ENCODE measurements at places on chromosomes 3 and 15.

- DNase-seq, result no peak
Observed at GRCh38 chr15:80878242-80878866, 99.2 kb downstream of the CEMIP start.

DNA sequence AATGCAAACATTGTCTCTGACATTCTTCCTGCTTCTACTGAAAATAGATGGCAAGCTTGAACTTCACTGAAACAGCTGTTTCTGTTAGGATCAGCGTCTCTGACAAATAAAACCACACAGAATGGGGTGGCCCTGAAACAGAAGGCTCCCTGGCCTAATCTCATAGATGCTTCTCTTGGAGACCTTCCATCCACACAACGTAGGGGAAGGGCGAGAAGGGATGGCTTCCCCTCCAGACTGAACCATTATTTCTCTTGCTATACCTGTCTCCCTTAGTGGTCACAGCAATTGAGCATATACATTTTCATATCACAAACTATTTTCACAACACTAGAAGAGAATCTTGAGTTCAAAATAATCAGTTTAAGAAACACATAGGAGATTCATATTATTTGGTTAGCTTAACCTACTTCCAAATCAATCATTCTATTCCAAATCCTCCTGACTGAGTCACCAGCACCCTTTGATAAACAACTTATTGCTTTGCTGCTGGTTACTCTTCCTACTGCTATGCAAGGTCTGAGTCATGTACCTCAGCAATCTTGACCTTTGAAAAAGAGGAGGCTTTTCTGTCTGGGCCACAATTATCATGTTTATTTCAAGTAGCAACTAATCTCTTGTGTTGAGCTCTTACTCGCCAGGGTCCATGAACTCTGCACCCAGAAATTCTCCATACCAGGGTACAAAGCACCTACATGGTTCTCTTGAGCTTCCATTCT, 45.5 kb downstream of the CBLB start:
- no peak for DNase-seq

GRCh38 chr3:131323792-131324191, 57.8 kb upstream of the NUDT16 start:
- no peak for DNase-seq

- no peak for DNase-seq
Observed at GRCh38 chr3:187498211-187498724, 130.1 kb downstream of the RTP4 start.

DNA sequence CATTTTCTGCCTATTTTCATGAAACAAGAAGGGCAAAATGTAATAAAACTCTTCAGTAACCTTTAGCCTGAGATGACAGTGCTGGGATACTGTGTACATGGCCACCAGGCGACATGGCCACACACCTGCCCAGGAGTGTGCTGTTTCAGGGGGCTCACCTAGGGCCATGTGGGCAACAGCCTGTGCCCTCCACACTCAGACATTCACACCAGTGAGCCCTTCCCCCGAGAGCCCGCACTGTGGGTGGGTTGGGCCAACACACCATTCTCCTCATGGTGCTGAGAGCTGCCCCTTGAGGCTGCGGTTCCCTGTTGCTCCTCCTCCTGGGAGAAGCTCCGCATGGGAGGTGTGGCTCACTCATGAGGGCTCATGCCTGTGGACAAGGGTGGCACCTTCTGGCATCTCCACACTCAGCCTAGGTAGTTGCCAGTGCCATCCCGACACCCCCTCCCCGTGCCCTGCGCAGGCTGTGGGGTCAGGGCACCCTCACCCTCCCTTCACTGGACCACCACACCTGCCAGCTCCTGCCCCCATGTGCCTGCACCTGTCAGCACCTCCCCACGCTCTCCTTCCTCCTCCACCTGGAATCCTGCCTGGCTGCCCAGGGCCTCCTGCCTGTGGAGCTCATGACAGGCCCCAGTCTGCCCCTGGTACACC, 19.7 kb downstream of the OCA2 start:
- DNase-seq, result no peak

GRCh38 chr3:133474251-133474801, 74.5 kb downstream of the BFSP2 start:
- no peak for DNase-seq

DNA sequence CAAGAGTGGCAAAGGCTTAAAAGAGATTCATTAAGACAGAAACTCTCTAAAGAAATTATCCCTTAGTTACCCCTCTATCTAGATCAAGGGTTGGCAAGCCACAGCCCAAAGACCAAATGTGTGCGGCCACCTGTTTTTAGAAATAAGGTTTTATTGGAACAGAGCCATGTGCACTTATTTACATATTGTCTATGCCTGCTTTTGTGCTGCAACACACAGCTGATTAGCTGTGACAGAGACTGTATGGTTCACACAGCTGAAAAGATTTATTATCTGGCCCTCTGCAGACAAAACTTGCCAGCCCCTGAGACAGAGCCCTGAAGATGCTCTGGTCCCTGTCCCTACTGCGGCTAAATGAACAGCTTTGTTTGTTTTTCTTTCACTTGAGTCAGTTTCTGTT, 88.1 kb downstream of the ADAMTS9 start:
- no peak for DNase-seq

- DNase-seq, result no peak
Observed at GRCh38 chr3:29064085-29064484, 216.8 kb upstream of the RBMS3 start.

GRCh38 chr3:175526191-175526590, 667.1 kb downstream of the NAALADL2 start:
- DNase-seq, result no peak

DNA sequence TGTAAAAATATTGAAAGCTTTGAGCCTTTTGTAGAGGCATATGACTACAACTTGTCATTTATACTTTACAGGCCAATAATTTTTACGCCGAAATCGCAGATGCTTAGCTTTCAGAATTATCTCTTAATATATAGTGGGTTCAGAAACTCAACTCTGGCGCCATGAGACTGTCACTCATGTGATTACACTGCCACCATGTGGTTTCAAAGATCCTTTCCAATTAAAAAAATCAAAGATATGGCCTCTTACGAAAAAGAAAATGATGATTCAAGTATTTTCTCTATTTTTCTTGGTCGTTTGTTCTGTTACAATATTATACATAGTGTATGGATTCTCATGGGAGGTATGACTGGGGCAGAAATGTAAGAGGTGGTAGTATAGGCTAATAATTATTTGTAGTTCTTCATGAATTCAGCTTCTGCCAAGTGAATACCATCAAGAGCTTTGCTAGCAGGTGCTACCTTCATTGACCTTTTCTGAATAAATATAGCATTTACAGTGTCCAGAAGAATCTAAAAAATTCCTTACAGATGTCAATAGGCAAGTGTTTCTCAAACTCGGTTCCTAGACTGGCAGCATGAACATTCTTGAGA, 751.7 kb upstream of the GOLIM4 start:
- no peak for DNase-seq

GRCh38 chr3:31710123-31710803, 177.5 kb downstream of the STT3B start:
- DNase-seq, result no peak

DNA sequence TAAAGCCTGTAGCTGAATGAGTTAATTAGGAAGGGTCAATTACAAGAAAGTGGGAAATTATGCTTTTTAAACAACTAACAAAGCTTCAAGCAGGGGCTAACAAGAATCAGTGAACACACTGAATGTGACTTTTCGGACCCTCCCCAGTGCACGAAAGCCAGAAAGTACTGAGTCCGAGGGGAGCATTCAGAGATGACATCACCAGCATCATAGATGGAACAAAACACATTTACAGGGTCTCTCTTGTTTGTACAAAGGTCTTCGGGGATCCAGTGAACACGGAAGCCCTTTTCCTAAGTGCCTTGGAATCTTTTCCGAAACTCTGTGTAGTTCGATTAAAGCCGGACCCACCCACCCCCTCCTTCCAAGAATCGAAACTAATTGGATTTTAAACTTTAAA, 829 bp downstream of the DCP1A start:
- DNase-seq, result no peak

DNA sequence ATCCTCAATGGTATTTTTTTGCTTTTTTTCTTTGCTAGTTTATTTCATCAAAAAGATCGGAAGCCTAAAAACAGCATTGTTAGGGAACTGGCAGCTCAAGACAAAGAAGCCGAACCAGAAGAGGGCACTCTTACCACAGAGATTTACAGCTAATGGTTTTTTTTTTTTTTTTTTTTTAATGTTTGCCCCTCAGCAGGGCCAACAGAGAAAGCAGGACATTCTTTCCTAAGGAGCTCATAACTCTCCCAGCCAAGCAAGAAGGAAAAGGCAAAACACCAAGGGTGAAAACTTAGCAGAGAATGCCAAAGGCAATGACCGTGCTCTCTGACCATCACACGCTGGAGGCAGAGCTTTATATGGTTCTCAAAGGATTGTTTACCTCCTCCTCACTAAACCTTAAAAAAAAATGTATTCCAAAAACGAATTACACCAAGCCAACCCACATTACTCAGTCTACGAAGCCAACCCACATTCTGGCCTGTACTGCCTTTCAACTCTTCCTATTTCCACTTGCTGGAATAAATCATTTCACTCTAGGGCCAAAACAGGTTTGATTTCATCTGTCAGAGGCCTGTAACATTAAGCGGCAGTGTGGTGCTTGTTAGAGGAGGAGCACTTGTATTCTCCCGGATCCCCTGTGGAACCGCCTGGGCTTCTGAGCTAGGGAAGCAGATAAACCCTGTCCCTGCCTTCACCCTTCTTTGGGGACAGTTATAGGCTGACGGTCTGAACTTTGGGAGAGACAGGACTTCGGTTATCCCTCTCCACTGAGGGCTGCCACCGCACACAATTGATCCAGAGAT, 35.6 kb upstream of the GYG1 start:
- no peak for DNase-seq

DNA sequence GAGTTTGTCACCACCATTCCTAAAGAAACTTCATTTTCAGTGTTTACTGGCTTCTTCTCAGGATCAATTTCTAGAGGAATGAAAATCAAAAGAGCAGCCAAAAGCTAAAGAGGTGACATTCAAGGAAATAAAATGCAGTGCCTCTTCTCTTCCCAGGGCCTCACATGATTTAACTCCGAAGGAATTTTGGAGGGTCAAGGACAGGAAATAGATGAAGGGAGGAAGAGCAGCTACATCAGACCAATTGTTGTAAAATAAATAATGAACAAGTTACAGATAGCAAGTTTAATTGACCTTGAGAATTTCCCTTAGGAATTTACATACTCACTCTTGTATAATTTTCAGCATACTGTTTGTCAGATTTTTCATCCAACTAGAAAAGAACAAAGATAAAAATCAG, 78.1 kb downstream of the LRRFIP2 start:
- DNase-seq, result no peak

DNA sequence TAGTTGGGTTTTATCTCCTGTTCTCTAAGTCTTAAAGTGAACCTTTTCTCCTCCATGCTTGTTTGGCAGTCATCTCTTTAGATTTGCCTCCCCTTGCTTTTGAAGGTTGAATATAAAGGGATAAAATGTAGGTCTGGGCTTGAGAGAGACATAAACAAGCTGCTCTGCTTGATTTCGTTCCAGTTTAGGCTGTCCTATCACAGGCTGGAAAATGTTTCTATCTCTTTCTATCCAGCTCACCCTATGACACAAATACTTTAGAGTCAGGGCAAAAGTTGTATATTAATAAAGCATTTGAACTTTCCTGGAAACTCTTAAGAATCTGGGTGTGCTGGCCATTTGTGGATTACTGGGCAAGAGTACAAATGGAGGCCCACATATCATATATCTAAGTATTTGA, 29.5 kb upstream of the ZBBX start:
- DNase-seq, result no peak

DNA sequence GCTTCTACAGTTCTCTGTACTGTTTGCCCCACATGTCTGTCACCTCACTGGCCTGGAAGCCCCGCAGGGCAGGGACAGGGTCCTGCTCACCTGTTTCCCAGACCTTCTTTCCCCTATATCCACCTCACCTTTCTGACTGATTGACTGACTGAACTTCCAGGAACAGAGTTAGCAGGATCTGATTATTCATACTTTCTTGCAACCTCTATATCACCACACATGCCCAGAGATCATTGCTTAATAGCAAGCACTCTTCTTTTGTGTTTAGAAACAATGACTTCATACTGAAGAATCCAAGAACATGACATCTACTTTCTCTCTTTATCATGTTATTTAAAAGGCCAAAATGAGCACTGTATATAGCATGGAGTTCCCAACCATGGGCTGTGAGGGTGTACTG, 18.0 kb upstream of the CLEC3B start:
- DNase-seq, result no peak

- no peak for DNase-seq
Observed at GRCh38 chr3:10437272-10437994, 68.0 kb downstream of the ATP2B2 start.

DNA sequence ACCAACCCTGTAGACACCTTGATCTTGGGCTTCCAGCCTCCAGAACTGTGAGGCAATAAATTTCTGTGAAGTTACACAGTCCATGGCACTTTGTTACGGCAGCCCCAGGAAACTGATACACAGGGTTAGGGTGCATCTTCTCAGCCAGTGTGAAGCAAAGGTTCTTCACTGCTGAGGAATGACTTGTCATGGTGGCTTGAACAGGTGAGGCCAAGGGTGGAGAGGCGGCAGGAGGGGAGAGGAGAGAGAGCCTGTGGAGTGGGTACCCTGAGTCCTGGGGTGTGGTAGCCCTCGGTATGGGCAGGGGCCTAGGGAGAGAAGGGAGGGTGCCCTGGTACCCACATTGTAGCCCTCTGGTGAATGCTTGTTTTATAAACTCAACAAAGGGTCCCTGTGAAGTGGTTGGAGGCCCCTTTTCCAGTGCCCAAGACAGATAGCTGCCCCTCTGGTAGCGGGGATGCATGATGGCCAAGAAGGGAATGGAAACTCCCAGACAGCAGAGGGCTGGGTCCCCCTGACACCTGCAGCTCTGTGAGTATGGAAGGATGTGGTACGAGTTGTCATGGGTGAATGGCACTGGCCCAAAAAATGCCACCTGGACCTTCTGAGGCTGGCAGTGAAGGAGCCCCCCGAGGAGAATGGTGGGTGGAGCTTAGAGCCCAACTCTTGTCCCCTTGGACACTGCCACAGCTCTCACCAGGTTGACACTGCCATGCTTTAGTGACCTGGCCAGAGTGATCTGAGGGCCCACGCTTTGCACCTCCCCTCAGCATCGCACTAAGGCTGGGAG, 49.6 kb downstream of the SPSB4 start:
- DNase-seq, result no peak

DNA sequence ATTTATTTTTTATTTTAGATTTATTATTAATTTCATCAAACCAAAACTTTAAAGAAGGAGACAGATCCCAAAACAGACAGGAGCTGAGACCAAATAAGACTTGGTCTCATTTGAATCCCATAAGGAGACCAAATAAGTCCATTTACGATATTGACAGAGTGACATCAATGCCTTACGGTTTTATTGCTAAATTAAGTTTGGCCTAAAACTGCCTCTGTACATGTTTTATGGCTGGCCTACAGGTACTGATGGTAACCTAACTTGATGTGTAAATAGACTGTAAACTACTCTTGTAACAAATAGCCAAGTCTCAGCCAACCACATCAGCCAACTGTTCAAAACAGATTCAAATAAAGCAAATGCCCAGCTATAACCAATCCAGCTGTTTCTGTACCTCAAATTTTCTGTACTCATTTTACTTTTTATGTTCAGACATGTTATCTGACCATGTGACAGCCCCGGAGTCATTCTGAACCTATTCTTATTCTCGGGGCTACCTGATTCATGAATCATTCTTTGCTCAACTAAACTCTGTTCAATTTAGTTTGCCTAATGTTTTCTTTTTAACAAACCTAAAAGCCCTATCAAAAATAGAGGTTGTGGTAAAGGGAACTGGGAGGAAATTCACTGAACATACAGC, 89.4 kb upstream of the CDAN1 start:
- DNase-seq, result no peak
